ENCODE measurements at places on chromosomes 4 and X.
A peak's percentile ranks its signal among the peaks of the same experiment; 100 is the strongest.

DNA sequence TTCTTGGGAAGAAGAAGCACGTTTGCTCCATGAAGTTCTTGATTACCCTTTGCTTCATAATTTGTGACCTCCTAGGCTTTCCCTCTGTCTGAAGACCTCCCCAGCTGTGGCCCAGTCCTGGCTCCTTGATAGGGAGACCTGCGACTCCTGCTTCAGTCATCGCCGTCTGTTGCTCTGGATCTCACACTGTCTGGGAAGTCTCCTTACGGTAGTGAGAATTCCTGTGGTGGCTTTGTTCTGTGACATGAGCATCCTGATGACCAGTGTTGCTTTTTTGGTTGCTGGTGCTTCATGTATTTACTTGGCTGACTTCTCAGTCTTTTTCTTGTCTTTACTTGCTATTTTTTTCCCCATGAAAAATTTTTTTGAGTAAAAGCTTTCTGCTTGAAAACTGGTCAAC, 44.2 kb downstream of the JADE1 start:
- no peaks in the 10 kb centered on the region for H3K36me3 ChIP-seq
- no peaks in the 10 kb centered on the region for H3K27me3 ChIP-seq
- peaks cover 22% of the 10 kb centered on the region for H3K4me1 ChIP-seq
- H3K4me3 ChIP-seq: peak overlapping the region; percentile 53
- H3K27ac ChIP-seq: peak overlapping the region; percentile 87

DNA sequence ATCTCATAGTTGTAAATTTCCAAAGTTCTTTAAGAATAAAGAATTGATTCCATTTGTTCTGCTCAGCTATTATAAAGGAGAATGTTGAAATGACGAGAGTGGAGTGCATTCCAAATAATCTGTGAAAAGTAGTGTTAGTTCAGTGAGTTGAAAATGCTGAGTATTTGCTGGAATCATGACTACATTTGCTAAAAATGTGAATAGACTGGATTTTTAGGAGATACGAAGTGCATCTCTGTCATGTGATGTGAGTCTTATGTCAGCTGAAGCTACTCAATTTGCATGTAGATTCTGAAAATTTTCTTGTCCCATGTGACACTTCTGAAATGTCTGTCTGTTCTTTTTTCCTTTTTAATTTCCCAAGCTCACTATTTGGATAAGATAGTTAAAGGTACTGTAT, 206.0 kb downstream of the DCTD start:
- DNase-seq: no peak
- no peaks in the 10 kb centered on the region for H3K27me3 ChIP-seq
- no peak overlapping the region for H3K27ac ChIP-seq
- no peaks in the 10 kb centered on the region for H3K4me1 ChIP-seq
- H3K4me3 ChIP-seq: no peak overlapping the region

DNA sequence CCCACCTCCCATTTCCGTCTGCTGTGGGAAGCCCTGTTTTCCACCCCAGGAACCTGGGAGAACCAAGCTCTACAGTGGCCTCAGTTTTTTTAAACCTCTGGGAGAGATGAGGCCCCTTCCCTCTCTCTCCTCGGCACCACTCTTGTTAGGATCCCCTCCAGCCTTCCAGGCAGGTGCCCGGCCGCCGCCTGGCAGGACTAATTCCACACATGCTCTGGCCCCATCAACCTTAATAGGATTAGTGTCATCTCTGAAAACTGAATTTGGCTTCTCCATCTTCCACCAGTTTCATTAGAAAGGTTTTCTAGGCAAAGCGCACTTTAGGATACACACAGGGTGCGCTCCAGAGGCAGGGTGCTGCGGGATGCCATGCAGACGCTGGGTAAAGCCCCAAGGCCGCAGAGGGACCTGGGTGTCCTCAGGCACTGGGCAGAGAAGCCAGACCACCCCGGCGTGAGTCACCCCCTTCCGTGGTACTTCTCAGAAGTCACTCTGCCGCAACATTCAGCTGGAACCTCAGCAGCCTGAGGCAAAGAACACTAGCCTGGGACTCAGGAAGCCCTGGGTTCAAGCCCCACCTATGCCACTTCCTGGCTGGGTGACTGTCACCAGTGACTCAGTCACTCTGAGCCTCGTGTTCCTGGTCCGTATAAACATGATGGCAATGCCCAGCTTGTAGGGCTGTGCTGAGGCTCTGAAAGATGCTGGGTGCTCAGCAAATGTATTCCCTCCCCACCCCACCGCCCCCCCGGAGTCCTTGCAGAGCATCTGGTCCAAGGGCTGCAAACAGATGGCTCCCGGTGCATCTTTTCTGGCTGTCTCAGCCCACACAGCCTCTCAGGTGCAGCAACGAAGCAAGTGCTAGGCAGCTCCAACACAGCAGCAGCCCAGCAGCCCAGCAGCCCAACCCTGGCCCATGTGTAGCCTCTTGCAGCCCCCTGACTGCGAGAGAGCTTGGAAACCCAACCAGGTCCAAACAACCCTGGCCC, 29.1 kb downstream of the PPP2R2C start:
- no peak overlapping the region for H3K4me3 ChIP-seq
- DNase-seq: no peak
- H3K4me1 ChIP-seq: no peaks in the 10 kb centered on the region

DNA sequence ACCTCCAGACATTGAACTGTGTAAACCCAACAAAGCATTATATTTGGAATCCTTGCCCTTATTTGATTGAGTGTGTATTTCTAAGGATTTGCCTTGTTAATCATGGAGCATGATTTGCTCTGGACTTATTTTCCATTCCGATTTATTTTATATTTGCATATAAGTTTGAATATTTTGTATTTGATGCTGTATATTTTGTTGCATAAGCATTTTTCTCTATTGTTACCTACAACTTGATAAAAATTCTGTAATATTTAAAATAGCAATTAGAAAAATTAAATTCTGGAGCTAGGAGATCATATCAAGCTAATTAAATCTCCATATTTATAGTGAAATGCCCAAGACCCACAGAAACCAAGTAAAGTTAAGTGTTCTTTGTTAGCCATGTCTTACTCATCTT, 47.2 kb downstream of the USO1 start:
- no peak for DNase-seq
- no peak overlapping the region for H3K4me3 ChIP-seq
- H3K27ac ChIP-seq: no peak overlapping the region
- peaks cover 2% of the 10 kb centered on the region for H3K4me1 ChIP-seq
- peaks cover 25% of the 10 kb centered on the region for H3K36me3 ChIP-seq

DNA sequence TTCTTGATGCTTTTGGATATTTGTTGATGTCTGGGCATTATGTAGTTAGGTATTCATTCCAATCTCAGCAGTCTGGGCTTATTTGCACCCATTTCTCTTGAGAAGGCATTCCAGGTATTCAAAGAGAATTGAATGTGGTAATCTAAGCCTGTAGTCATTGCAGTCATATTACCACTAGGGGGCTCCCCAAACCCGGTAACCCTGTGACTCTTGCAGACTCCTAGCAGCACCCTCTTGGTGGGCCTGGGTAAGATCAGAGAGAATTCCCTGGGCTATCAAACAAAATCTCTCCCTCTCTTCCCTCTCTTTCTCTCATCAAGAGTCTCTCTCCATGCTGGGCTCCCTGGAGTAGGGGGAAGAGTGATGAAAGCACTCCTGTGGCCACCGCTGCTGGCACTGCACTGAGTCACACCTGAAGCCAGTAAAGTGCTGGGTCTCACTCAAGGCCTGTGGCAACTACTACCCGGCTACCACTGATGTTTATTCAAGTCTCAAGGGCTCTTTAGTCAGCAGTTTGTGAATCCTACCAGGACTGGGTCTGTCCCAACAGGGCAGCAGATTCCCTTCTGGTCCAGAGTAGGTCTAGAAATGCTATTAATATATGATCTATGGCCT, 187.7 kb upstream of the NUDT10 start:
- H3K36me3 ChIP-seq: peaks cover 4% of the 10 kb centered on the region
- peak; percentile 15 for DNase-seq
- H3K4me1 ChIP-seq: no peaks in the 10 kb centered on the region
- no peak overlapping the region for H3K4me3 ChIP-seq
- no peaks in the 10 kb centered on the region for H3K27me3 ChIP-seq
- H3K27ac ChIP-seq: no peak overlapping the region

DNA sequence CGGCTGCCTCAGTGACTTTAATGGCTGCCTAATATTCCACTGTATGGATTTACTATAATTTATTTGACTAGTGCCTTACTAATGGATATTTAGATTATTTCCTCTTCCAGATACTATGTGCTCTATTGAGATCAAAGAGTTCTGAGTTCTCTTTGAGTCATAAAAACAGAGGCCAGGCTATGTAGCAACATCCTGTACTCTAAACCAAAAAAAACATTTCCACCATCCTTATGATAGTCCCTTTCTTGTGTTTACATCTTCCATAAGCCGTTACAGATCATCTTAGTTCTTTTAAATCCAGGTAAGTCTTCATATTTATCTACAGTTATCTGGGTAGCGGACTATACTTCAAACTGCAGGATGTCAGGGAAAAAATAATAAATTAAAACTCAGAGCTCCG, 56.6 kb upstream of the TMEM184C start:
- H3K36me3 ChIP-seq: no peaks in the 10 kb centered on the region
- H3K27ac ChIP-seq: no peak overlapping the region
- no peak for DNase-seq
- H3K27me3 ChIP-seq: peaks cover 2% of the 10 kb centered on the region

GRCh38 chr4:151227731-151228130, 49.2 kb upstream of the PRSS48 start:
- no peak overlapping the region for H3K4me3 ChIP-seq
- DNase-seq: no peak

DNA sequence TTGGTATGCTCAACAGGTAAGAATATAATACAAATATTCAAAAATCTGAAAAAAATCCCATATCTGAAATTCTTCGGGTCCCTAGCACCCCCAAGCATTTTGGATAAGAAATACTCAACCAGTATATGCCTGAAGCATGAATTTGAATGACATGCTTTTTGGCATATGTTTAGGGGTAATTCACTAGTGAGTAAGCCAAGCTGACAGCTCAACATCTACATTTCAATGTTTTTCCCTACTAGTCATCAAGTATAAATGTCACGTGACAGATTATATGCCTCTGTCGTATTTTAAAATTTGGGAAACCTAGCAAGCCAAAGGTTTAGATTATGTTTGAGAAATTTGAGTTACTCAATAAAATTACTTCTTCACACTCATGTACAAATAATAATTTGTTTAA, 125.1 kb downstream of the FGF16 start:
- no peaks in the 10 kb centered on the region for H3K4me1 ChIP-seq
- no peak overlapping the region for H3K27ac ChIP-seq
- peaks cover 29% of the 10 kb centered on the region for H3K36me3 ChIP-seq
- DNase-seq: no peak

- H3K36me3 ChIP-seq: peaks cover 5% of the 10 kb centered on the region
- H3K27ac ChIP-seq: peak overlapping the region; percentile 63
- no peaks in the 10 kb centered on the region for H3K27me3 ChIP-seq
- H3K4me3 ChIP-seq: no peak overlapping the region
- peaks cover 60% of the 10 kb centered on the region for H3K4me1 ChIP-seq
These were observed 171.4 kb downstream of the SH3KBP1 start for GRCh38 chrX:19715711-19716638.

- peaks cover 34% of the 10 kb centered on the region for H3K27me3 ChIP-seq
- H3K27ac ChIP-seq: no peak overlapping the region
- H3K4me3 ChIP-seq: no peak overlapping the region
- H3K4me1 ChIP-seq: no peaks in the 10 kb centered on the region
- DNase-seq: no peak
- H3K36me3 ChIP-seq: peaks cover 2% of the 10 kb centered on the region
These were observed 3.4 kb upstream of the GABRE start for GRCh38 chrX:151977923-151978322.

DNA sequence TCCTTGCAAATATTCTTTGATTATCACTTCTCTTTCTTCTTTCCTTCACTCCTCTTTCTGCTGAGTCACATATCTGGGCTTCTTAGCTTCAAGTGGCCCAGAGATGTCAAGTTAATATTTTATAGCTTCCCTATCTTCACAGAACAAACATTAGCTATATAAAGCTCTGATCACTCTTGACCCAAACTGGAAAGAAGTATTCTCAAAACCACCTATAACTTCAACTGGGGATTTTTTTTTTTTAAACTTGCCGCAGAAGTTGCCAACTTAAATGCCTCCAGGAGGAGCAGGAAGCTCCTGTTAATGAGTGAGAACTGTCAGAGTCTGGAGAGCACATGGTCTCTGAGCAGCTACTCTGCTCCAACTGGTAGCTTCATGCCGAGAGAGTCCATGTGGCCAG, 233.3 kb upstream of the EDNRA start:
- no peaks in the 10 kb centered on the region for H3K4me1 ChIP-seq
- H3K4me3 ChIP-seq: no peak overlapping the region
- H3K27me3 ChIP-seq: peaks cover 1% of the 10 kb centered on the region
- DNase-seq: no peak

- no peak for DNase-seq
- H3K36me3 ChIP-seq: peaks cover 38% of the 10 kb centered on the region
- H3K4me1 ChIP-seq: no peaks in the 10 kb centered on the region
- H3K27me3 ChIP-seq: no peaks in the 10 kb centered on the region
These were observed 29.3 kb downstream of the PIGG start for GRCh38 chr4:528296-528695.

- no peaks in the 10 kb centered on the region for H3K27me3 ChIP-seq
- no peaks in the 10 kb centered on the region for H3K4me1 ChIP-seq
- no peak overlapping the region for H3K4me3 ChIP-seq
- no peak overlapping the region for H3K27ac ChIP-seq
- H3K36me3 ChIP-seq: no peaks in the 10 kb centered on the region
These were observed 539.0 kb downstream of the PCDH7 start for GRCh38 chr4:31259119-31259518.

- no peaks in the 10 kb centered on the region for H3K27me3 ChIP-seq
- no peak overlapping the region for H3K27ac ChIP-seq
- H3K4me3 ChIP-seq: no peak overlapping the region
- no peaks in the 10 kb centered on the region for H3K36me3 ChIP-seq
These were observed 162.0 kb upstream of the EOLA2 start for GRCh38 chrX:150100261-150100660.

DNA sequence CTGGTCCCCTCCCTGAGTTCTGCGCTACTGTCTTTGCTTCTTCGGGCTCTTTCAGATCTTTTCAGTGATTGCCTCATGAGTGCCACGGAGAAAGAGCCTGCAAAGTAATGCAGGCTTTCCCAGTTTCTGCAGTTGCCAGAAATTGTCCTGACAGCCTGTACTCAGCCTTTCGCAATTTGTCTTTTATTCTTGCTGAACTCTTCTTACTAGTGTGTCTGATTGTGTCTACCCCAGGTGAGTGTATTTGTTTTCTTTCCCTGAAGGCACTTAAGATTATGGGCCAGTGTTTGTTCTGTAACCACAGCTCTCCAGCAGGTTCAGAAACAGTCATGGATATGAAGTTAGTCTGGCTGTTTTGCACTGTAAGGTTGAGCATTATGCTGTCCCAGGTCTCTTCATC, 47.1 kb downstream of the FAM193A start:
- peaks cover 54% of the 10 kb centered on the region for H3K4me1 ChIP-seq
- no peaks in the 10 kb centered on the region for H3K27me3 ChIP-seq
- H3K27ac ChIP-seq: peak overlapping the region; percentile 55
- H3K4me3 ChIP-seq: peak overlapping the region; percentile 63
- no peak for DNase-seq

- no peak overlapping the region for H3K4me3 ChIP-seq
- DNase-seq: no peak
- no peaks in the 10 kb centered on the region for H3K4me1 ChIP-seq
- no peak overlapping the region for H3K27ac ChIP-seq
- no peaks in the 10 kb centered on the region for H3K36me3 ChIP-seq
These were observed 62.7 kb downstream of the SH3RF1 start for GRCh38 chr4:169208090-169208455.

GRCh38 chr4:88320780-88321373, 36.5 kb upstream of the PPM1K start:
- no peaks in the 10 kb centered on the region for H3K27me3 ChIP-seq
- no peaks in the 10 kb centered on the region for H3K36me3 ChIP-seq
- peak overlapping the region; percentile 61 for H3K4me3 ChIP-seq
- H3K4me1 ChIP-seq: peaks cover 32% of the 10 kb centered on the region
- DNase-seq: no peak

- H3K4me3 ChIP-seq: no peak overlapping the region
- DNase-seq: no peak
- H3K4me1 ChIP-seq: no peaks in the 10 kb centered on the region
- H3K27me3 ChIP-seq: no peaks in the 10 kb centered on the region
These were observed 105.6 kb downstream of the STOX2 start for GRCh38 chr4:184010696-184011095.

Measured in naive thymus-derived CD8-positive, alpha-beta T cell (primary cell).